Uterine smooth muscle cell (primary cell): ENCODE measurements at places on chromosomes 2 and 18. TPM values are rescaled to one million over a fixed set of nuclear protein-coding genes. Genes with fewer than 3 reads are reported as not detected.

Gene NT5DC4
- total RNA-seq: 0.11 TPM in 1 of 2 replicates, not detected in the other

Gene POU3F3
- not detected in 2 replicates for total RNA-seq

Gene TXNDC2
- 0.12 and 0.22 TPM in 2 replicates for total RNA-seq

Gene CHRNG
- not detected in 2 replicates for total RNA-seq

Gene ATL2
- 112 and 161 TPM in 2 replicates for total RNA-seq

Gene COBLL1
- 9.1 and 14.5 TPM in 2 replicates for total RNA-seq
